ENCODE measurements at places on chromosomes 3 and 15.

- DNase-seq, result no peak
Measured at GRCh38 chr3:156356537-156357363, 198.2 kb downstream of the SSR3 start.

GRCh38 chr3:136856665-136857064 lies 5.3 kb upstream of the NCK1 start:
- DNase-seq, result no peak

DNA sequence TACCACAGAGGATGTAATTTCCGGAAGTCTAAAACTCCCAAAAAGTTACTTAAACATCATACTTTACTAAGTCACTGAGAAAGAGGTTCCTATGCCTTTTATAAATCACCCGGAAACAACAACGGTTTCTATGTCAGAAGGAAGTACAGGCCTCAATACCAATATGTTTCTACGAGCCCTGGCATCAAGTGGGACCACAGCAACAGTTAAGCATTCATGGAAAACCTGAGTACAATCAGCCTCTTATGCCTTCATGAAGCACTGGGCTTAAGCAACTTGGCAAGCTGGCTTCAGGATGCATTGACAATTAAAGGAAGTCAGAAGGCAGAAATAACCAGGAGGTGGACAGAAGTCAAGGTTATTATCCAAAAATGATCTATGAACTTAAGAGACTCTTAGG lies 19.1 kb upstream of the B3GNT5 start:
- DNase-seq, result no peak

DNA sequence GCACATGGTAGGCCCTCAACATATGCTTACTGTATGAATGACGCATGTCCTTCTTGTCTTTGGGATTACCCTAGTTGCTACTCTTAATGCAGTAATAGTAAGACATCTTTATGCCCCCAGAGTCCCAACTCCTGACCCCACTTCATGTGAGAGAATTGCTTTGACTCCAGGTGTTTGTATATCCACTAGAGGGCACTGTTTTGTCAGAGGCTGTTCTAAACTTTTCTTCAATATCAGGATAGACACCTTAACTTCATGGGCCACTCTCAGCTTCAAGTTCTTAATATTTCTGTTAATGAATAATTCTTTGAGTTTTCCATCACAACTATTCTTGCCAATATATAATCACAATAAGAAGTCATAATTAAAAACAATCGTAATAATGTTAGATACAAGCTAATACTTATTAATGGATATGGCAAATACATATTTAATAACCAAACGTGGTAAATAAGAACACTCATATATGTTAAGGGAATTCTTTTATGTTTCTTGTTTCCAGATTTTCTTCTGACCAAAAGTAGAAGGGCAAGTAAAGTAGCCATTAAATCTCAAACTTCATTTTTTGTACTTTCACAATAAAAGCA lies 337.2 kb upstream of the DNAJC19 start:
- DNase-seq, result no peak

DNA sequence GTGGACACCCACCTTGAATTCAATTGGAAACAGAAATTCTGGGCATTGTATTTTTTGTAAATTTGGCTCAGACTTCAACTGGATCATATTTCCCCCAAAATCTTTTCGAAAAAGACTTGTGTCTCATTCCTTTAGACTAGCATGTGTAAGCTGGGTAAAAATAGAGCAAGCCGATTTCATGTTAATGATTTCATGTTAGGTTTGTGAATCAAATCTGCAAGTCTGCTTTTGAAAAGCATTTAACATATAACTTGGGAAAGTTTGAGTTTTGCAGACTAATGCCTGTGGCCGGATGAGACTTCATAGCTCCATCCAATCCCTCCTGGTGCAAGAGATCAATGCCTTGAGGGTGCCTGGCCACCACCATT lies 64.5 kb downstream of the FLNB start:
- DNase-seq, result no peak

DNA sequence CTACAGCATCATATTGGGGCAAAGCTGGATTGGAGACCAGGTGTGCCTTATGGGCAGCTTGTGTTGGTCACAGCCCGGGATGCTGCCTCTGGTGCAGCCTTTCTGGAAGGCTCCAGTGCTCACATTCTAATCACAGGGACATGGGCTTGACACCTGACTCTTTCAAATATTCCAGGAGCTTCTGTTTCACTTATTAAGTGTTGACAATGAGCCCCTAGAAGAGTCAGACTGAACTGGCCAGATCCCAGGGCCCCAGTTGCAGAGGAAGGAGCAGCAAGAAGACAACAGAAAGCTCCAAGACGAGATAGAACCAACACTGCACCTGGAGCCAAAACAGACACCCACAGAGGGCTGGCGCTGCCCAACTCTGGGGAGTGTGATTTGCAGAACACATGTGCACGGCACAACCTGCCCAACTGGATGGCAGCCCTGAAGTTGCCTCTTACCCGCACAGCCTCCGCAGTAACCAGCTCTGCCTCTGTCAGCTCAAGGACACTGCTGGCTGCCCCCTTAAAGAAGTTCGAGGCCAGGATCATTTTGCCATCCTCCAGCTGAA lies 30.3 kb downstream of the ALDH1L1 start:
- no peak for DNase-seq

- no peak for DNase-seq
Measured at GRCh38 chr3:149716984-149717383, 35.3 kb downstream of the COMMD2 start.

- DNase-seq, result no peak
Measured at GRCh38 chr15:90859234-90860131, 8.9 kb upstream of the FURIN start.

DNA sequence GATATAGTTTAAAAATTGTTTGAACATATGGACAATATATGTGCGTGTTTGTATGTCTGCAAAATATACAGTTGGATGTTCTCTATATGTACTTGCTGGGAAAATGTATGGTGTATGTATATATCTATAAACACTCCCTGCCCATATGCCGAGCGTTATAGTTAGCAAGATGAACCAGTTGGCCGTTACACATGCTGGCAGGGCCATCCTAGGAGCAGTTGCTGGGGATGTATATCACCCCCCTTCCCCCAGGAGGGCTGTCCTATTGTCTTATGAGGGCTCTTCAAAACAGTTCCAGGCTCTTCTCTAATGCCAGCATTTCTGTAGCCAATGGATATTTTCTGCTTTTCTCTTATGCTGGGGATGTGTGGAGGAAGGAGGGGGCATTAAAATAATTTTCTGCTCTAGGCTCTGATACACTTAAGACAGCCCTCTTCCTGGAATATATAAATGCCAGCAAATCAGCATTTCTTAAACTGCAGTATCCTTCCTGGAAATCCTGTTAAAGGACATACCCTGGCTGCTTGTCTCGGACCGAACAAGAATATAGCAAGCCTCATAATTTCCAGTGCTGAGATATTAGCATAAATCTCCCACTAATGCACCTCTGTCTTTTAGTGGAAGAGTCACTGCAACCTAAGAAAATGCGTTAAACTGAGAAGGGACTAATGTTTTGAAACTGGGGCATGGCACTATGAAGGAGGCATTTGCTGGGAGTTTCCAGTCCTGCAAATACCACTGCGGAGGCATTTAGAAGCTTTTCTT lies 134.4 kb downstream of the MDFIC2 start:
- DNase-seq, result no peak

GRCh38 chr3:52072020-52072419 lies 15.6 kb upstream of the DUSP7 start:
- DNase-seq, result no peak

GRCh38 chr15:65056868-65057548 lies 10.8 kb downstream of the RASL12 start:
- no peak for DNase-seq

- no peak for DNase-seq
Measured at GRCh38 chr3:97736928-97737327, 27.6 kb upstream of the ARL6 start.

GRCh38 chr3:49655731-49656285 lies 18.3 kb upstream of the APEH start:
- DNase-seq, result no peak

Measured in activated T-cell treated with anti-CD3 and anti-CD28 coated beads for 4 hours (primary cell).